H1 (cell line): ENCODE measurements at places on chromosomes 13 and 19. TPM values are rescaled to one million over a fixed set of nuclear protein-coding genes. Genes with fewer than 3 reads are reported as not detected.

Gene GAMT
- polyA plus RNA-seq = 35.6 and 45.3 TPM in 2 replicates

DNA sequence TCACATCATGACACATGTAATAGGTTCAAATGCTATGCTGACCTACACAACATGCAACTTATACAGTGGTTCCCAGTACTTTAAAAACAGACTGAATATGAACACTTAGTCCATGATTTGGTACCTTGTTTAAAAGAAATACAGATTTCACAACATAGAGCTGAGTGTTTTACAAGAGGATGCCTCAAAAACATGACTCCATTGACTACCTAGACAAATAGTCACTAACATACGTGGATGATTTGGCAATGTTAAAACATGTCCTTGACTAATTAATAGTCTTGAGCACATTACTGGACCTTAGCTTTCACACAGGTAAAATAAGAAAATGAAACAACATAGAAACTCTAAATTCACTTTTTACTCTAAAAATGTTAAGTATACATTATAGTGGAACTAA, 300.1 kb downstream of the DIAPH3 start:
- no peak for DNase-seq

DNA sequence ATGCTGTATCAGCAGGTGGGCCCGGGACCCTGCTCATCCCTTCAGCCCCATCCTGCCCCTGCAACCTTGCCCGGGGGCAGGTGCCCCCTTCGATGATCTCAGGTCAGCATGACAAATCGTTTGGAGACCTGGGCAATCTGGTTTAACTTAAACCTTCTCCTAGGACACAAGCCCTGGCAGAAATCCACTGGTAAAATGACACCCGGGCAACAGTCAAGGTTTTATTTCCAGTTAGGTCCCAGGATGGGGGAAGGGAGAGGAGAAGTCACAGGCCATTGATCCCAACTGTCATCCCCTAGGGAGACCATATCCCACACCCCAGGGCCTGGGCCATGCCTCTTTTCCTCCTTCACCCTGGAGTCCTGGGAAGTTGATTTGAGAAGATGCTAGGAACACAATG, 1.8 kb upstream of the PLIN5 start:
- no peak for DNase-seq

DNA sequence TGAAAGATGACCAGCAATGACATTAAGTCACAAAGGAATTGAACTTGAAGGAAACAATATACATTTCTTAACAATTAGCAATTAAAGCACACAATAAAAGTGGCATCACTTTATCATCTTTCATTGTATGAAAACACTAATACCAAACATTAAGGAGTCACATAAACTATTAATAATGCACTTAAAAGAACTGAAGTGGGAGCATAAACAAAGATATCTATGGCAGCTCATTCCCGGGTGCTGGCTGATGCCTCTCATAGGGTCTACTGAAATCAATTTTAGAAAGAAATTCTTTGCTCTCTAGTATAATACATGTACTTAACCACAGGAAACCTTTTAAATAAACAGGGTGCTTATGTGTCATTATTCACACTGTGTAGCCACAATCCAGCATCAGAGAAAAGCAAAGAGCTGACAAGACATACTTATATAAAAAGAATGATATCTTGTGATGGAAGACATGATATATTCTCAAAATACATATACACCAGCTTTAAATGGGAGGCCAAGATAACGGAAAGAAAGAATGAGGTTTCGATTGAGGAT, 1207.8 kb downstream of the EFNB2 start:
- no peak for DNase-seq
